ENCODE measurements at places on chromosomes 12 and 14. TPM values are rescaled to one million over a fixed set of nuclear protein-coding genes. Genes with fewer than 3 reads are reported as not detected.

The KLHDC1 gene
- 6.6 TPM for total RNA-seq

The TBX3 gene
- 17.1 TPM for total RNA-seq

The KIF5A gene
- total RNA-seq: 0.22 TPM

The SSPN gene
- total RNA-seq: 118 TPM

The SLCO1A2 gene
- not detected for total RNA-seq

The OTOGL gene
- 0.51 TPM for total RNA-seq

The PLEK2 gene
- total RNA-seq: 0.40 TPM

The MUCL1 gene
- total RNA-seq: not detected

The ZC2HC1C gene
- total RNA-seq: 5.2 TPM

The INTS13 gene
- 15.5 TPM for total RNA-seq

The SEL1L gene
- 64.8 TPM for total RNA-seq

The UNC79 gene
- total RNA-seq: 0.51 TPM

The SERPINA9 gene
- not detected for total RNA-seq

The TMEM179 gene
- total RNA-seq: 0.89 TPM

The ITPK1 gene
- total RNA-seq: 77.1 TPM

The OR2AP1 gene
- total RNA-seq: not detected

The CLEC2A gene
- total RNA-seq: not detected

The PLEKHG7 gene
- total RNA-seq: not detected

The P2RX2 gene
- total RNA-seq: not detected

The KRT75 gene
- not detected for total RNA-seq

The C12orf56 gene
- not detected for total RNA-seq

The TBX5 gene
- total RNA-seq: 34.6 TPM

The SLC6A15 gene
- total RNA-seq: not detected

The KRT80 gene
- 1.2 TPM for total RNA-seq

The NPFF gene
- total RNA-seq: not detected

The SLC38A4 gene
- not detected for total RNA-seq

The OR4N5 gene
- not detected for total RNA-seq

The MYO1A gene
- total RNA-seq: 0.11 TPM

The MYF6 gene
- 1.1 TPM for total RNA-seq

The CLEC4D gene
- 0.43 TPM for total RNA-seq

The RBP5 gene
- 0.62 TPM for total RNA-seq

The CCDC196 gene
- not detected for total RNA-seq

The CATSPERB gene
- total RNA-seq: 0.97 TPM

The MDGA2 gene
- 0.19 TPM for total RNA-seq

The SPTB gene
- total RNA-seq: 113 TPM

The ANKS1B gene
- total RNA-seq: 1.9 TPM

The MIP gene
- total RNA-seq: 0.48 TPM

The OAS1 gene
- 4.0 TPM for total RNA-seq

The TSPAN19 gene
- total RNA-seq: not detected

The ARHGAP9 gene
- total RNA-seq: 5.9 TPM

The OAS3 gene
- 6.4 TPM for total RNA-seq

The RFX4 gene
- total RNA-seq: not detected

The TSPAN9 gene
- 299 TPM for total RNA-seq

The GALNT9 gene
- not detected for total RNA-seq

The HVCN1 gene
- total RNA-seq: 3.5 TPM

The C14orf119 gene
- 28.9 TPM for total RNA-seq

The SIX6 gene
- total RNA-seq: not detected

The POTEG gene
- total RNA-seq: not detected

The KRT74 gene
- total RNA-seq: not detected
